ENCODE measurements at places on chromosomes 7 and 10.

DNA sequence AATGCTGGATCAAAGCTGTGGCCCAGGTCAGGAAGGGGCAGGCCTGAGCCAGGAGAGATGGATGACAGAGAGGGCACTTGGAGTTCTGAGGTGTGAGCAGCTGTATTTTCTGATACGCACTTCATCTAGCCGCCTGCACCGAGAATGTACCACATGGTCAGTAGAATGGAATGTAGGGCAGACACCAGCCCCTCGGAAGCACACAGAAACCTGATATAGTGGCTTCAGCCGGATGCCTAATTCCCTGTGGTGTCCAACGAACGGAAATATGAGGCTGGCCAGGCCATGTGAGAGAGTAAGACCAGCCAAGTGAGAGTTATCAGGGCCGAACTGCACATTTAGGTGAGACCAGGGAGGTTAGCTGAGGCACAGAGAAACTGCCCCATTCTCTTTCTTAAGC, 46.7 kb upstream of the PLCE1 start:
- DNase-seq: no peak

- DNase-seq: no peak
These were observed at the start of gene PHYHIPL for GRCh38 chr10:59176241-59177030. PHYHIPL (plus strand) TSS chr10:59176643; CDS start chr10:59176854, 211 bp downstream.

DNA sequence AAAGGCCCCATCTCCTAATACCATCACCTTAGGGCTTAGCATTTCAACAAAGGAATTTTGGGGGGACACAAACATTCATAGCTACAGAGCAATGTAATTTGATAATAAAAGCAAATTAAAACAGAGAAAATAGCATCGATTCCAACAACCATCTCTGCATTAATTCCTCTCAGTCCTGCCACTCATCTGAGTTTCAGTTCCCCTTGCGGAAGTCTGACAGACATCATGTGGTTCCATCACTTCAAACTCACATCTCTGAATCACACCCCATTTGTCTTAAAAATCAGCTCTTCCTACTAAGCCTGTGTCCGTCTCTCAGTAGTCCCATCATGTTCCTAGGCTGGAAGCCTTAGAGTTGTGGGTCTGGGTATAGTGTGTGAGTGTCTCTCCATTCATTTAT, 3.6 kb downstream of the ADCK2 start:
- DNase-seq: no peak

DNA sequence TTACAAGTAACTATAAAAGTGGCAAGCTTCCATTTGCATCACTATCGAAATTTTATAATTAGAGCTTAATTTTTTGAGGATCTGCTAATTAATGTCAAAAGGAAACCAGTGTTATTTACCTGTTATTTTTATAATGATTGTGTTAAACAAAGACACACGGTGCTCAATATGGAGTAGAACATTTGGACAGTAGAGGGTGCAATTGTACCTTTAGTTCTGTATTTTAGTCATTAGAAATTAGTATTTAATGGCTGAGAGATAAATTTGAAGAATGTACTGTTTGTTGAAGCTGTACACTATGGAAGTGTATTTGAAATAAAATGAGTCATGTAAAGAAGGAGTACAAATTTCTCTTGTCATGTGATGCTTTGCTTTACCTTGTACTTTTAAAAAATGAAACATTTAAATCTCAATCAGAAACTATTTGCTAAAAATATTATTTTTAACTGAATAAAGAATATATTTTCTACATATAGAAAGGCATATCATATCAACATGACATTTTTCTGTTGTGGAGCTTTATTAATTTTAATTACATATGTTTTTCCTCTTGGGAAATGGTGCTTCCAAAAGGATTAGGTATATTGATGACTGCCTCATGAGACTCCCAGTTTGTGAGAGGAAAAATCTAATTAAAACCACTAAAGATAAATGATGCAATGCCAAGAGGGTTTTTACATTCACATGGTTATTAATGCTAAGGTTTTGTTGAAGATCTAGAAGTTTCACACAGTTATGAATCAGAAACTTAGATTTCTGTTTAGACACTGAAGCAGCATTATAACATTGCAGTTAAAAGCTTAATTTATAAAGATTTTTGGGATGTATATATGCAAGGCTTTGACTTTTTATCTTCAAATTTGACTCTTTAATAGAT, 10.4 kb upstream of the PRKG1 start:
- no peak for DNase-seq

GRCh38 chr7:153188630-153189029, 429.1 kb downstream of the ACTR3B start:
- DNase-seq: no peak

DNA sequence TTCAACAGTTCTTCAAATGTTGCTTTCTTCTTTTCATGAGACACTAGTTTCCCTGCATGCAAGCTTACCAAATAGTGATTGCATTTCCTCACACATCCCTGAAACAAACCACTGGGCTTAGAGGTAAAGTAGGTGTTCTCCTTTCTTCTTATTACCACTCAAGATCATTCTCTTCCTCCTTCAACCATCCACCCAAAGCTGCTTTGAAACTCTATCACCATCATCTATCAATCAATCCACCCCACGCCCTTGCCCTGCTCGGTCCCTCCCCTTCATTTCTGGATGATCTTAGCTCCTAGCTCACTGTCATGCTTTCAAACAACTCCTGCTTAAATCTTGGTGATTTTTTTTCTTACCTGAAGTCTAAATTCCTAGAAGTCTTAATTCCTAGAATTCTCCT, 18.9 kb downstream of the HYCC1 start:
- no peak for DNase-seq

DNA sequence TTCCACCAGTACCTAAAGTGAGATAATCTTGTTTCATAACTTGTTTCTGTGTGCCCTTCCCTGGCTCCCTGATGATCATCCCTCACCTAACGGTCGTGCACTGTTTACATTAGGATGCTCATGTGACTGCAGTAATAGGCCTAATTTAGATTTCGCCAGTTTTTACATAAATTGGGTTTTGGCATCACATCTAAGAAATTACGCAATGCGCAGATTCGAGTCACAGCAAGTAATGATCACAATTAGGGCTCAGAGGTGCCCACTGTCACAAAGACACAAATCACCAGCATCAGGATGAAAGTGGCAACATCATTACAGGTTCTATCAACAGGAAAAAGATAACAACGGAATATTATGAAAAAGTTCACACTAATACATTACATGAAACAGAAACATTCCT, 94.7 kb downstream of the LARP4B start:
- no peak for DNase-seq

- DNase-seq: peak; percentile 81
These were observed 17.5 kb downstream of the PRF1 start for GRCh38 chr10:70584909-70585544.

DNA sequence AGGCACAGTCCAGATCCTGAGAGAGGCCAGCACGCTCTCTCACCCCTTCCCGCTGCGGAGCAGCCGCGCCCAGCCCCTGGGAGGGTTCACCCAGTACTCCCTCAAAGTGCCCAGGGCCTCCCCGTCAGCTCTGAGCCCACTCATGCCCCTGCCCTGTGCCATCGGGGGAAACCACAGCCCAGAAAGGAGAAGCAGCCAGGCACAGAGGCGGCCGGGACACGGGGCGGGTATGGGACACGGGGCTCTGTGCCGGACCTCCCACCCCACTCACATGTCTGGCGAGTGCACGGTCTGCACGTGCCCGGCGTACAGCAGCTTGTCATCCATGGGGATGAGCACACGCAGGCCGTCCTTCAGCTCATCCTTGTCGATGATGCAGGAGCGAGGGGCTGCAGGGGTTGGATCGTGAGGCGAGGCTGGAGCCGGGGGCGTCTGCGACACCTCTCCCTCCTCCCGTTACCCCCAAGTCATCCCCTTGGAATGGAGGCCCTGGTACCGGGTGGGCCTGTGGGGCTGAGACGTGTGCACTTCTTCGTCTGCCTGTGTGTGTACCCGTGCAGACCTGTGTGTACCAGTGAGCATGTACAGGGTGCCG, 38.2 kb downstream of the SLC29A4 start:
- DNase-seq: no peak

- no peak for DNase-seq
These were observed 27.8 kb upstream of the ITGB8 start for GRCh38 chr7:20302891-20303290.

- no peak for DNase-seq
These were observed 6.8 kb downstream of the PON1 start for GRCh38 chr7:95317546-95317945.

DNA sequence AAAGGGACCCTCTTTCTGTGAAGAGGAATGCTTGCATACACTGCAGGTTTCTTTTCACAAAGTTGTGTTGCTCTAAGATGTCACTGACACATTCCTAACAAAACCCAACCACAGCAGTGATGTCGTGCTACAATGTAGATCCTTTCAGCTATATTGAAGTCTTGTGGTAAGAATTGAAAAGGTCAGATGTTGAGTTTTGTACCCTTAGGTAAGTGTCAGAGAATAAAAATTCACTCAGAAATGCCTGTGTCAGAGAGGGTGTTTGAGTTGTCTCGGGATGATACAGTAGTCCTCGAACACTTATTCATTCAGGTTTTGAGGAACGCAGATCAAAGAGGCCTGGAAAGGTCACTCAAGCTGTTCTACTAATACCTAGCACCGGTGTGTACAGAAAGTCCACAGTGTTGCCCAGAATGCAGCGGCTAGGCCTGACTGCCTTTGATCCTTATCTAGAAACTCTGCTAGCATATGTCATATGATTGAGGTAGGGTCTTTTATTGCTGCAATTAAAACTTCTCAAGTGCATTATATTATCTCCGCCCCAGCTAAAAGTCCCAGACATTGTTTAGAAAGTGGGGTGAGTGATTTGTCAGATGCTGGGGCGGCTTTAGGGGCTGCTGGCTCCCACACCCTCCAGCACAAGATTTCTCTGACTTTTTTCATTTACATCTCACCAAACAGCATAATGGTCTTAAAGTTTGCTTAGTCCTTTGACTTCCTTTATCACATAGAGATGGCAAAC, 26.0 kb downstream of the RNF32 start:
- no peak for DNase-seq

- DNase-seq: no peak
These were observed 81.9 kb downstream of the CNOT4 start for GRCh38 chr7:135428011-135428410.

DNA sequence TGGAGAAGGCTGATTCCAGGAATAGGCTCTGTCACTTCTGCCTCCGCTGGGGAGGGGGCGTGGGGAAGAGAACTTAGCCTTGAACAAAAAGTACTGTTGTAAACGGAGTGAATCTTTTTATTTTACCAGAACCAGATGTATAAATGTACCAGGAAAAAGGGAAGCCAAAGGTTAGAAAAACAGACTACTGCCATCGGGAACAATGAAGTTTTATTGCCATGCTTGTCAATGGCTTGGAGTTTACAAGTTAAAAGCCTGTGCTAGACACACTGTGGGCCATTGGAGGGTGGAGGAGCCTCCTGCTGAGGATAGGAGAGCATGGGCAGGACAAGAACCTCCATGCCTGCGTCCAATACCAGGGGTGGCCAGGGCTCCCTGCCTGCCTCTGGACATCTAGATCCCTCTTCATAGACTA, 161.7 kb upstream of the LYZL2 start:
- no peak for DNase-seq

GRCh38 chr7:55120074-55120473, 101.3 kb downstream of the EGFR start:
- DNase-seq: no peak

DNA sequence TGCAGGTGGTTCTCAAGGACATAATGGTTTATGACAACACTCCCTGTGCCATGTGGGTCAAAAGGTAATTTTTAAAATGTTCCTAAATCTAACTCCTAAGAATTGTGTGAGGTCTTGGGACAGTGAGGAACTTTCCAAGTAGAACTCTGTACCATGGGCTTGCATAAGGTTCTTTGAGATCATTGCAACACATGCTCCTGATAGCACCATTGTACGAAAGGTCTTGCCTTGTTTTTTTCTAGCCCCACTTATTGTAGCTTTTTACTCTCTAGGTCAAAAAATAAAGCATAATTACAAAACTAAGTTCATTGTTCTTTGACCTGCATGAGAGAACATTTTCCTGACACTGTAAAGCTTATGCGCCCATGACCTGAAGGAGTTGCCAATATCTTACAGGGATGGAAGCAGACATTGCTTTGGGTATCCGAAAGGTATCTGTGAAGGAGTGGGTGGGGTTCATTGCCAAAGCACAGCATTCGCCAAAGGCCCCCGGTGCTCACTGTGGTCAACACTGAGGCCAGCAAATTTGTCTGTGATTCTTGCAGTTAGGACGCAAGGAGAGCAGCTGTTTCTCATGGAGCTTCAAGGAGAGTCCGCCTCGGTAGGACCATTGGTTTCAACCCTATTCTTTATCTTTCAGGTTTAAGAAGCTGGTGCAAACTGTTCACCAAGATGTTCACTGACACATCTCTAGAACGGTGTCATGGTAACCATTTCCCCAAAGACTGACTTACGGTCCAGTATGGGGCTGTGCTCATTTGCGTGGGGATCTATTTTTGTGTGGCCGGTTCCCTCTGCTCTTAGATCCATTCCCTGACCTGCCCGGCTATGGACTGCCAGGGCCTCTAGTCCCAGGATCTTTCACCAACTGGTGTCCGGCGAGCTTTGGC, 7.6 kb upstream of the PRKAG2 start:
- DNase-seq: no peak

DNA sequence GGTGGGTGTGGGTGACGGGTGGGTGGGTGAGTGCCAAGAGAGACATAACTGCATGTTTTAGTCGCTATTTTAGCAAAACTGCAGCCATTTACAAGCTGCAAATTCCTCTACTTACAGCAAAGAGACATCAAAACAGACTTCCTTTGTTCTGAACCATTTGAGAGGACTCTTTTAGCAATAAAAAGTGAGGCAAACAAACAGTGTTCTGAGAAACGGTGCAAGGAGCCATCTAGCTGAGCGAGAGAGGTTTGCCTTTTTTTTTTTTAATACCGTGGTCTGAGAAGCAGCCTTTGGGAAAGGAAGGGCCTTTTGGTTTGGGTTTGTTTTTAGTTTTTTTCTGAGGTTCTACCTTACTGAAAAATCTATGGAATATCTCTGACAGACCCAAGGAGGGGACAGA, 62.9 kb downstream of the SCRN1 start:
- DNase-seq: no peak

GRCh38 chr10:43347997-43348396, 23.4 kb upstream of the FXYD4 start:
- no peak for DNase-seq

GRCh38 chr7:87852306-87852705, 23.9 kb downstream of the SLC25A40 start:
- no peak for DNase-seq

All from NCI-H2029 treated with DMSO at 0.1 percent for 48 hours (cell line).